ENCODE measurements at places on chromosomes 12 and 14. TPM values are rescaled to one million over a fixed set of nuclear protein-coding genes. Genes with fewer than 3 reads are reported as not detected.

DNA sequence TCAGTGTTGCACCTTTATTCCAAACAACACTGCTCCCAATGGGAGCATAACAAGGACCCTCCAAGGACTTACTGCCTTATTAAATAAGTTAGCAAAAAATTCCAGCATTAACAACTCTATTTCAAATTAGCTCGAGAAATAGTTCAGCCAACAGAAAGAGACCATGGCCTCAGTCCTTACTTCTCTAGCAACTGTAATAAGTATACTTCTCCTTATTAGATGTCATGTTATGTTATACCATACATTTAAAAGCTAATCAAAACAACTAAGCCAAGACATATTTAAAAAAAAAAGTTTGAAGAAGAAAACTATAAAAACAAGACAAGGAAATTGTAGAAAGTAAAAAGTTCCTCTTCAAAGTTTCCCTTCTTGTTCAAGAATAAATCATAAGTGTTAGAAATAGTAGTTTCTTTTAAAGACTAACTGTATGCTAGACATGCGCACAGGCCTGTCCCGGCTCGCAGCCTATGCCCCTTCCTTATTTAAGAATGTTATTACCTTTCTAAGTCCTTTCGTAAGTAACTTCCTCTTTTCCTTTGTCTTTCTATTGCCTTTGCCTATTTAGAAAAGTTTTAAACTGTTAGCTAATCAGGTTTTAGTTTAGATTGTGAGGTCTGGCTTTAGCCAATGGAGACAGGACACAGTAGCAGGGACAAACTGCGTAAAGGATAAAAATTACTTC is 68.6 kb downstream of the RESF1 start:
- no peak for DNase-seq

The RAD51AP1 gene
- total RNA-seq = 17.1 TPM

DNA sequence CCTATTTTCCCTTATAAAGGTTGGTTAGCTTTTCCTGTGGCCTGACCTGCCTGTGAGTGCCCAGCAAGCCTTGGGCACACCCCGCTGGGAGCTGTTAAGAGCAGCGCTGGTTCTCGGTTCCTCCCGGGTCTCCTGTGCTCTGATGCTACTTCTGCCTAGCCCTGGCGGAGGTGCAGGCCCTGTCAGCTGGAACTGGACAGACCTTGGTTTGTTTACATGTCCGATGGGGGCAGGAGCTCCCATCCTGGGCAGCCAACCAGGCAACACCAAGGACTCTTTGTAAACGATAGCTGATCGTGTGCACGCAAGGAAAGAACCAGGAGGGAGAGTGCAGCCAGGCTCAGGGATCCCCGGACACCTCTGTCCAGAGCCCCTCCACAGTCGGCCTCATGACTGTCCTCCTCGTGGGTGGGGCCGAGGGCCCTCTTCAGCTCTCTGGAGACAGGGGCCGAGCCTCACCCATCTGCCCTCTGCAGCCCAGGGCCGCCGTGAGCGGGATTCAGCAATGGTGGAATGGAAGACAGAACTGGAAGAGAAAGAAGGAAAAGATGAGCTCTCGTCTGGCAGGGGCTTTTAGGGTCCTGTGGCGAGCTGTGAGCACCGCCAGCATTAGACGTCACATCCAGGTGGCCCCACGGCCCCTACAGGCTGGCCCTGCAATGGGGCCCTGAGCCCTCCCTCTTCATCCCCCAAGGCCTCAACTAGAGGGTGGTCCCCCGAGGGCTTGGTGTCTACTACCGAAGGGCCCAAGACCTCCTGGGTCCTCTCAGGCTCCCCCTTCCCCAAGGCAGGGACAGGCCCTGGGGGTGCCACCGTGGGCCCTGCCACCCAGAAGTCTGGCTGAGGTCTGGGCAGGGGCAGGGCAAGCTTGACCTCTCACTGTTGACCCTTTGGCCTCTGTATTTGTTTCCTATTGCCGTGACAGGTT is 12.3 kb downstream of the TNFAIP2 start:
- DNase-seq = no peak

The CLEC14A gene
- 0.18 TPM for total RNA-seq

GRCh38 chr14:70013271-70013873 is 134.2 kb downstream of the SMOC1 start:
- DNase-seq = peak; percentile 25

The TAC3 gene
- 1.4 TPM for total RNA-seq

The GCH1 gene
- total RNA-seq = 3.5 TPM

The BDKRB1 gene
- 0.42 TPM for total RNA-seq

The PRKD1 gene
- 17.9 TPM for total RNA-seq

- DNase-seq = no peak
Measured at GRCh38 chr12:39804479-39804878, 184.9 kb upstream of the ABCD2 start.

- DNase-seq = no peak
Measured at GRCh38 chr14:68766299-68767247, 26.3 kb downstream of the ZFP36L1 start.

- no peak for DNase-seq
Measured at GRCh38 chr14:71947947-71948500, 15.8 kb downstream of the RGS6 start.

- no peak for DNase-seq
Measured at GRCh38 chr14:96203635-96204034, 1.0 kb upstream of the BDKRB2 start.

DNA sequence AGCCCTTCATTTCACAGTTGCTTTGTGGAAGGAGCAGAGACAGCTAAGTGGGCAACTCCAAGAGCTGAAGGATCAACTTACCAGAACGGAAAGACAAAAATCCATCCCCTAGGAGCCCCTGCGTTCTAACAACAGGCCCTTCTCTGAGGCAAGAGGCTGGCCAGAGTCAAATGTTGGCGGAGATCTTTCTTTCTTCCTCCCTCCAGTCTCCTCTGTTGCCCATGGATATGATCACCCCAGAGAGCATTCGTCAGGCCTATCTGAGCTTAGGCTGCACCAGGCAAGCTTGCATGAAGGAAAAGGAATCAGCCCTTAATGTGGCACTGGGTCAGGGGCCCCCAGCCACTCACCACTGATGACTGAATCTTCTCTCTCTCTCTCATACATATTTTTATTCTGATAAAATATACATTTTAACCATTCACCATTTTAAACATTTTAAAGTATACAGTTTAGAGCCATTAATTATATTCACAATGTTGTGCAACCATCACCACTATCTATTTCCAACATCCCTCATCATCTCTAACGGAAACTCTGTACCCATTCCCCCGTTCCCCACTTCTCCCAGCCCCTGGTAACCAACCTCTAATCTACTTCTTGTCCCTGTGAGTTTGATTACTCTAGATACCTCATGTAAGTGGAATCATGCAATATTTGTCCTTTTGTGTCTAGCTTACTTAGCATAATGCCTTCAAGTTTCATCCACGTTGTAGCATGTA is 52.9 kb upstream of the CCND2 start:
- no peak for DNase-seq

The ZBTB39 gene
- total RNA-seq = 14.4 TPM

The ATL1 gene
- 1.5 TPM for total RNA-seq

- DNase-seq = no peak
Measured at GRCh38 chr12:57047981-57048380, 1.9 kb downstream of the MYO1A start.

The TMEM132C gene
- 1.8 TPM for total RNA-seq

DNA sequence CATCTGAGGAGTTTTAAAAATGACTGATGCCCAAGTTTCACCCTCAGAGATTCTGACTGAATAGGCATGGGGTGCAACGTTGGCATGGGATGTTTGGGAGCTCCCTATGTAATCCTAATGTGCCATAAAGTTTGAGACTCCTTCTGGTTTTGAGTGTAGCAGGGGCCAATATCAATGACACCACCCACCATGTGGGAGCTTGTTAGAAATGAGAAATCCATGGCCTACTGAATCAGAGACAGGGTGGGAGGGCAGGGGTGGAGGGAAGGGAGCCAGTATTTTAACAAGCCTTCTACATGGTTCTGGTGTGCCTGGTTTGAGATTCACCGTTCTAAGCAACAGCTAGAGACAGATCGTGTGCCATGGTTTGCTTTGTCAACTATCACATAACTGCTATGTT is 46.1 kb downstream of the VCPKMT start:
- no peak for DNase-seq

The SMIM41 gene
- total RNA-seq = not detected

GRCh38 chr14:99570544-99571302 is 33.3 kb downstream of the CCDC85C start:
- peak; percentile 45 for DNase-seq

DNA sequence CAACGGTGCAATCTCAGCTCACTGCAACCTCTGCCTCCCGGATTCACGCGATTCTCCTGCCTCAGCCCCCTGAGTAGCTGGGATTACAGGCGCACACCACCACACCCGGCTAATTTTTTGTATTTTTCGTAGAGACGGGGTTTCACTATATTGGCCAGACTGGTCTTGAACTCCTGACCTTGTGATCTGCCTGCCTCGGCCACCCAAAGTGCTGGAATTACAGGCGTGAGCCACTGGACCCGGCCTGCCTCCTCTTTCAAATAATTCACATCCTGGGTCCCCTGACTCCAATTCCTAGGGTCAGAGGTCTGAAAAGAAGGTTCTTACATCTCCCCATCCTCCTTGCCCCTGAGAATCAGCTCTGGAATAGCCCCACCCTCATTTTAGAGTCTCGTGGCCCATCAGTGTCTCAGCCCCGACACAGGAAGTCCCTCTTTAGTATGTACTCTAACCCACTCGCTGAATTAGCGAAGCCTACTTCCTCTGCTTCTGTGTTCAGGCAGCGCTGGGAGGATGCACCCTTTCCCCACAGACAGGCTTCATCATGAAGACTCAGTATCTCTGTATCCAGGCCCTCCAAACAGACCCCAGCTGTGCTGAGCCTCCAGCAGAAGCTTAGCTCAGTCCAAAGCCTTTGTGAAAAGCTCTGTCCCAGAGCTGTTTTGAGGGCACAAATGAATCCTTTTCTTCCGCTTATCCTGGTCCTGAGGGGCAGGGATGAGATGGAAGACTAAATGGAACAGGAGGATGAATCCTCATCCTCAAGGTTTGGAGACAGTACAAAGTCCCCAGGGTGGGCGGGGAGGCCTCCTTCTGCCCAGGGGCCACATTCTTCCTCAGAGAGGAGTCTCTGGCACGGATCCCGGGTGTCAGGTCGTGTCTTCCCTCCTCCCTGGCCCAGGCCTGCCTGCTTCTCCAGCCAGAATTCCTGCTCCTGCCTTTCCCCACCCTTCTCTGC is 3.5 kb downstream of the LPAR5 start:
- no peak for DNase-seq

- no peak for DNase-seq
Measured at GRCh38 chr14:55309761-55310365, 38.6 kb downstream of the FBXO34 start.

The MYH6 gene
- 8,484 TPM for total RNA-seq

DNA sequence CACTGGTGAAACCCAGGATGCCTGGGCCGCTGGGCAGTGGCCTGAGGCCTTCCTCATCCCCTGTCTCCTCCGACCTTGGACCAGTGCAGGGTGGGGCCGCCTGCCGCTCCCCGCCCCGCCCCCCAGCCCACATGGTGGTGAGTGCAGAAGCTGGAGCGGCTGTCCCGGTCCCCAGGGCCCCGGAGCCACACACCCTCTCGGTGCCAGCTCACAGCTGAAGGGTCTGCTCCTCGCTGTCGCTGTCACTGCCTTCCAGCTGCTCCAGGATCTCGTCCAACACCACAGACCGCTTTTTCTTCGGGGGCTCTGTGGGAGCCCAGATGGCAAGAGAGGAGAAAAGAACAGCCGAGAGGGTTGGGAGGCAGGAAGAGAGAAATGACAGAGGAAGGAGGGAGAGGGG is 143.1 kb downstream of the RBM19 start:
- no peak for DNase-seq

- DNase-seq = no peak
Measured at GRCh38 chr14:55440385-55440784, at the start of gene TBPL2. TBPL2 (minus strand) TSS chr14:55440616; CDS start chr14:55440449, 167 bp downstream.

GRCh38 chr12:26744697-26745440 is 88.1 kb downstream of the ITPR2 start:
- no peak for DNase-seq

DNA sequence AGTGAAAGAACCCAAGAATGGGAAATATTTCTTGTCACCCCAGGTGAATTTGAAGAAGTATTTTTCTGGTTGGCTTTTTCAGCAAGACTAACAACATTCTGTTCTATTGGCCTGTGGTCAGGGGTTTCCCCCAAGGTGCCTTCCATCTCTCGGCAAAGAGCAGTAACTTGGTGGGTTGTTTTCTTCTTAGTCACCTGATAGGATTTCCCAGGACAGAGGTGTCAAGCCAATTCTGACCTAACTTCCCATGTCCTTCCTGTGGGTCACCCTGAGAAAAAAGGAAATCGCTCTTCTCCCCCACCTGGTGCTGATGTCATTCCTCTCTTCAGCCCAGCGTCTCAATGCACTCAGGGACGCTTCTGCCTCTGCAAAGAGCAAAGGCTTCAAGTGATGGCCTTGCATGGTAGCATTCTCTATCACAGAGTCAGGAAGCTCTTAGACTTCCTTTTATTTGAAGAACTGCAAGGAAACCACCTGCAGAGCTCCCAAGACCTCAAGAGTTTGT is 16.1 kb upstream of the IFNG start:
- DNase-seq = no peak

The TMEM132D gene
- total RNA-seq = not detected

The NRXN3 gene
- 0.69 TPM for total RNA-seq

The RHOJ gene
- 0.18 TPM for total RNA-seq

GRCh38 chr12:118925826-118926225 is 55.5 kb upstream of the SRRM4 start:
- no peak for DNase-seq

The CMTM5 gene
- total RNA-seq = 0.21 TPM

- DNase-seq = no peak
Measured at GRCh38 chr12:4046495-4046840, 173.3 kb upstream of the PARP11 start.

DNA sequence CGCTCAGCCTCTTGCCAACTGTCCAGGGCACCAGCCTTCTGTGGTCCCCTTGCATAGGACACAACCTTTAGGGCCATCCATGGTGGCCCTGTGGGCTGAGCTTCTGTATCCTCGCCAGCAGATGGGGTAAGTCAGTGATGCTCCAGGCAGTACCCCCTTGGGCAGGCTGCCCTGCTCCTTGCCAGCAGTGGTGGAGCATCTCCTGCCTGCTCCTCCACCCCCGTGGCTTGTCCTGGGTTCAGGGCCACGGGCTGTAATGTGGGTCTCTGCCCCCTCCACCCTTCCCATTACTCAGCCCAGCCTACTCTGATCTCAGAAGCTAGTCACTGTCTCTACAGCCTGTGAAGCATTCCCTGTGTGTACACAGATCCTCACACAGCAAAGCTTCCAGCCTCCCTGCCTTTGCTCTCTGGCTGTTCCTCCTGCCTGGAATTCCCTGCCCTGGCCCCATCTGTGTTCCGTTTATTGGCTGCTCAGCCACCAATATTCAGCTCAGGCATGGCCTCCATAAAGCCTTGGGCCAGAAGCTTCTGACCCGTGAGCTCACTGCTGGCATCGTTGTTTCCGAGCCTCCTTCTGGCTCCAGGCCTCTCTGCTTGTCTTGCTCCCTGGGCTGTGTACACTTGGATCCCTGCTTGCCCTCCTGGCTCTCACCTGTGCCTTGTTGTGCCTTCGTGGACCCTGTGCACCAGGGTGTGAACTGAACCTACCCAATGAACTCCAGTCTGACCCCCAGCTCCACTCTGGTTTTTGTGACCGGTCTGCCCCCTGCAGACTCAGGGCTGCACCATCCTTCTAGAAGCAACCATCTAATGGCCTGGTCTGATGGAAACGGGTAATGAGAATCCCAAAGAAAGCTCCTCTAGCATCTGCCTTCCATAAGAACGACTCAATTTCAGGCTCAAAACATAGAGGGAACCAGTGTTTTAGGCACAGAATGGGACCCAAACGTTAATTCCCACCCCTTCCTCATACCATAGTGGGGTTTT is 177.0 kb upstream of the PRMT8 start:
- peak; percentile 45 for DNase-seq

All from cardiac muscle cell (in vitro differentiated cells and primary cell).